ENCODE measurements at places on chromosomes 2 and 18. TPM values are rescaled to one million over a fixed set of nuclear protein-coding genes. Genes with fewer than 3 reads are reported as not detected.

DNA sequence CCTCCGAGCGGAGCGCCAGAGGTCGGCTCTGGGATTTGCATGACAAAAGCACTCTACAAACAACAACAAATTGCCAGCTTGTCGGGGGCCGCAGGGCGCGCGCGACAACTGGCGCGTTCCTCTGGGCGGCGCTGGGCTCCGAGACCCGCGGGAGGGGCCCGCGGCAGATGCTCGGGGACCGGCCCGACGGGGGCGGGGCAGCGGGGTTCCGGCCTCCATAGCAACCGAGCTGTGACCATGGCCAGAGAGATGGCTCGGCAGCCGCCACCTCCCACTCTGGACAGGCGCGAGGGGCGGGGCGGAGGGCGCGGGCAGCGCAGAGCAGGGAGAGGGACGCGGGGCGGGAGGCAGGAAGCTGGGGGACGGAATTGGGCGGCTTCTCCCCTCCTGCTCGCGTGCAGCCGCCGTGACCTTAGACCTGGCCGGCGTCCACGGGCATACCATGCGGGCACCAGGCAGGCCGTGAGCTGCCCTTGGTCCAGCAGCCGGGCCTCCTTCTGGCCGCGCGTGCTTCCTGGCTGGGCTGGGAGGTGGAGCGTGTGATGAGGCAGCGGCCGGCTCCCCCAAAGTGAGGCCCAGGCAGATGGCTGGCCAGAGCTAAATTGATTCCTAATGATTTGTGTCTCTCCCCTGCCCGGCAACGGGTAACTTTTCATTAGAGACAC, 171.5 kb downstream of the CELF4 start:
- no peak overlapping the region for H3K4me3 ChIP-seq
- peaks cover 25% of the 10 kb centered on the region for H3K27me3 ChIP-seq
- H3K4me1 ChIP-seq: peaks cover 2% of the 10 kb centered on the region
- no peaks in the 10 kb centered on the region for H3K36me3 ChIP-seq
- no peak for DNase-seq
- no peak overlapping the region for H3K27ac ChIP-seq

DNA sequence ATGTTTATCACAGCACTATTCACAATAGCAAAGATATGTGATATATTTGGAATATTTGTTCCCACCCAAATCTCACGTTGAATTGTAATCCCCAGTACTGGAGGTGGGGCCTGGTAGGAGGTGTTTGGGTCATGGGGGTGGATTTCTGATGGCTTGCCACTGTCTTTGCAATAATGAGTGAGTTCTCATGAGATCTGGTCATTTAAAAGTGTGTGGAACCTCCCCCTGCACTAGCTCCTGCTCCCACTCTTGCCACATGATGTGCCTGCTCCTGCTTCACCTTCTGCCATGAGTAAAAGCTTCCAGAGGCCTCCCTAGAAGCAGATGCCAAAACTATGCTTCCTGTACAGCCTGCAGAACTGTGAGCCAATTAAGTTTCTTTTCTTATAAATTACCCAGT, 72.2 kb upstream of the DYNC1I2 start:
- H3K4me1 ChIP-seq: no peaks in the 10 kb centered on the region
- no peak for DNase-seq
- no peak overlapping the region for H3K27ac ChIP-seq

DNA sequence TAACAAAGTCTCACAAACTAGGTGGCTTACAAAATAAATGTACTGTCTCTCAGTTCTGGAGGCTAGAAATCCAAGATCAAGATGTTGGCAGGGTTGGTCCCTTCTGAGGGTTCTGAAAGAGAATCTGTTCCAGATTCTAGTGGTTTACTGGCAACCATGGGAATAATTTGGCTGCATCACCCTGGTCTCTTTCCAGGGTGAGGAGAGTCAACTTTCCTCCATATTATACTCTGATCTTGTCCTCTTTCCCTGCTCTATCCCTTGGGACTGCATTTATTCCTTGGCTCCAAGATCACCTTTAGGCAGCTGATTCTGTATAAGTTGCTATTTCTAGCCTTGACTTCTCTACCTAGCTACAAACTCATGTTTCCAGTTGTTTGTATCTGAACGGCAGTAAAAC, 35.2 kb downstream of the SLC40A1 start:
- H3K4me3 ChIP-seq: no peak overlapping the region
- H3K4me1 ChIP-seq: no peaks in the 10 kb centered on the region
- H3K27me3 ChIP-seq: no peaks in the 10 kb centered on the region

- no peaks in the 10 kb centered on the region for H3K27me3 ChIP-seq
- H3K27ac ChIP-seq: no peak overlapping the region
Observed at GRCh38 chr2:24586955-24587354, 95.9 kb downstream of the NCOA1 start.

Gene GPR45
- not detected for total RNA-seq

Gene DLX2
- total RNA-seq: 0.12 TPM

Gene CHRNA1
- total RNA-seq: not detected

Measured in activated CD8-positive, alpha-beta memory T cell treated with anti-CD3 and anti-CD28 coated beads, Interleukin-2, amount 10 ng/mL, durations not matched to agents 7 days and 5 days (primary cell).